ENCODE measurements at places on chromosomes 7 and 10.

DNA sequence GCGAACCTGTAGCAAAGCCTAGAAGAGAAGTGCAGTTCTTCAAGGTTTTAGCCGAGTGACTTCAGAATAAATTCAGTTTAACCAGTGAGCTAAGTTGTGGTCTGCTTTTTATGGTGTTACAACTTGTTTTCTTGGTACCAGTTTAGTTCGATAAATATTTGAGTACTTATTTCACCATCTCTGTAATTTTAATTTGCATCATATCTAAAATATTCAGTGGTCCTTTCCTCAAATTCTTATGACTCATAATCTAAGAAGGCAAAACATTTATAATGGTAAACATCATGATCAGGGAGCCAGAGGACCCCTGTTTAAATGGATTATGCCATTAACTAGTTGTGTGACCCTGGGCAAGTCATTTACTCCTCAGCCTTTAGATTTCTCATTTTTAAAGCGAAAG lies 4.1 kb upstream of the BMPER start:
- DNase-seq: no peak

- DNase-seq: no peak
Observed at GRCh38 chr10:100344241-100344788, 2.7 kb upstream of the SCD start.

DNA sequence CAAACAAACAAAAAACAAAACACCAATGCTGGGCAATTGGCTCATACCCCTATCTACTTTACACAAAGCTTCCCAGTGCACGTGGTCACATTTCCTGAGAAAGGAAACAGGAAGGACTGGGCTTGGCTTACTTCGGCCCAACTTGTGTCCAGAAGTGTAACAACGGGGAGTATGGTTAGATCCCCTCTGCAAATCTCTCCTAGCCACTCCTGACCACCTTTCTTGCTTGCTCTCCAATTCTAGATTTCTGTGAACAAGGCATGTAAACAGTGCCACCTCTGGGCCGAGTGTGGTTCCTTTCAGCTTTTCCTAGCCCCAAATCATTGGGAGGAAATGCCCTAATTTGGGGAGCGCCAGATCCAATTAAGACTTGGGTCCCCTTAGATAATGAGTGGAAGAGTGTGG lies 21.0 kb upstream of the FRAT2 start:
- DNase-seq: no peak

DNA sequence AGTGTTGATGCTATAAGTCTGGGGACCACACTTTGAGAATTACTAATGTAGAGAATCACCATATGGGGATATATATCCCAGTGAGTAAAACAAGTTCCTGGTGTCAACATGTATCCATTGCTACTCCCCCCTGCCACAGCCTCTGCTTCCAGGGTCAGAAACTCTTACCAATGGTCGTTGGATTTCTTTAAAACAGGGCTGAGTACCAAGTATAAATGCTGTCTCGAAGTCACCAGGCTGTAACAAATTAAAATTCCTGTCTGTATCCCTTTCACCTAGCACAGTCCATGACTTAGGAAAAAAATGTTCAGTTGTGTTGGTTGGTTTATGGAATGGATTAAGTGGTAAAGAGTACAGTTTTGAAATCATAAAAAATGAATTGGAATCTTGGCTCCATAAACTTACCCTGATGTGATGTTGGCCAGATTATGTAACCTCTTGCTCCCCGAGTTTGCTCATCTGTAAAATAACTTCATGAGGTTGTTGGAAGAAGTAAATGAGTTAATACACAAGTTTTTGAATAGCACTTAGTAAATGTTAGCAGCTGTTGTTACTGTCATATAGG lies 364.0 kb upstream of the LRGUK start:
- DNase-seq: no peak

DNA sequence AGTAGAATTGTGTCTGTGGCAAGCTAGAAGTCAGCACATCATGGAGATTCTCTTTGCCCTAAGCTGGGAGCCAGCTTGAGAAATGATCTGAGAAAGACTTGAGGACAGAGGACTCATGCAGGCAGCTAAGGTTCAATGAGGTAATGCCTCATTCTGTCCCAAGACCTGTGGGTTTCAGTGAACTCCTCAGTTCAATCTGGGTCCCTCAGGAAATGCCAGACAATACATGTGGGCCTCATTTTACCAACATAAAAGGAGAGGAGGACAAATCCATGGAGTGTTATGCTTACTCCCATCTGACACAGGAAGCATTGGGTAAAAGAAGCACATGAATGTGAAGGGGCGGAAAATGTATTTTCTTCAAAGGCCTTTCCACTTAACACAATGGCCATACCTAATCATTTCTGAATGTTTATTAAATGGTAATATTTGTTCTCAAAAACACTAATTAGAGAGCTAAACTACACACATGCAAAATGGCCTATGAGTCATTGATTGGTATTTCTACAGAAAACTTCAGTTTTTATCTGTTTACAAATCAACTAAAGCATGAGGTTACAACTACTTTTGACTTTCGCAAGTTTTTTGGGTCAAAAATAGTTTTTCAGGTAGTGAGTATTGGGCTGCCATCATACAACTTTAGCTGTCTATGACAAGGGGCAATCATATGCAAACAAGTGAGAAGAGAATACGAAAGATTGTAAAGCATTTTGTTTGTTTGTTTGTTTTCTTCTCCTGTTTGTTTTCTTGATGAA lies 205.3 kb downstream of the CHRM2 start:
- DNase-seq: no peak

GRCh38 chr10:30357806-30358205 lies 8.7 kb upstream of the MTPAP start:
- DNase-seq: no peak

All from stimulated activated naive CD8-positive, alpha-beta T cell treated with anti-CD3 and anti-CD28 coated beads, Interleukin-15, Interleukin-2, amounts not matched to agents 100 U/mL and 50 U/mL, for 24 hours (primary cell).